ENCODE measurements at places on chromosomes 3 and 15. TPM values are rescaled to one million over a fixed set of nuclear protein-coding genes. Genes with fewer than 3 reads are reported as not detected.

GRCh38 chr3:34106879-34107278 lies 308.4 kb downstream of the PDCD6IP start:
- DNase-seq: no peak

PRSS50 gene
- polyA plus RNA-seq: 0.16 TPM

CYP11A1 gene
- polyA plus RNA-seq: 0.65 TPM

DNA sequence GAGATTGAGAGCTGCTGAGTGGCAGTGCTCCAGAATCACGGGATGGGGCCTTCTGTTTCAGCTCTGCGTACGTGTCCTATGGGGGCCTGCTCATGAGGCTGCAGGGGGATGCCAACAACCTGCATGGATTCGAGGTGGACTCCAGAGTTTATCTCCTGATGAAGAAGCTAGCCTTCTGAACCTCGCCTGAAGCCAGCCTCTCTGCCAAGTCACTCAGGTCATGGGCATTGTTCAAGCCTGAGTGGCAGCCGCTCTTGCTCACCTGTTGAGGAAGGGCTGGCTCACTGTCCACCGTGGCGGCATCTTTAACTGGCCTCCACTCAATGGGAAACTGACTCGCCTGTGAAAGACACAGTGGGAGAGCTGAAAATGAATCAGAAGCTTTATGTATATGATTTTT lies 6.6 kb downstream of the POLR2H start:
- no peak for DNase-seq

DNA sequence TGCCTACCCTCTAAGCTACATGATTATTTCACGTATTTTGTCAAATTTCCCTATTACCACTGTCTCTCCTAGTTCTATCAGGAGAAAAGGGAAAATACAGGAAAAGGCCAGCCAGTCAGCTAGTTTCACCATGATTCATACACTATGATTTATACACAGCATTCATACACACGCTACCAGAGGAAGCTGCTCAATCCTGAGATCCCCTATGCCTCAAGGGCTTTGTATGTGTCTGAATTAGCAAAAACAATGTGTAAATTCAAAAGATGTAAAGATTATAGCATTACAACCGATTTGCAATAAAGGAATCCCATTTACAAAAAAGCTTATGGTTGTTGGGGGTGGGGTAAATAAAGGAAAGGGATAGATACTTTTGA lies 3.1 kb upstream of the ACKR4 start:
- no peak for DNase-seq

DNA sequence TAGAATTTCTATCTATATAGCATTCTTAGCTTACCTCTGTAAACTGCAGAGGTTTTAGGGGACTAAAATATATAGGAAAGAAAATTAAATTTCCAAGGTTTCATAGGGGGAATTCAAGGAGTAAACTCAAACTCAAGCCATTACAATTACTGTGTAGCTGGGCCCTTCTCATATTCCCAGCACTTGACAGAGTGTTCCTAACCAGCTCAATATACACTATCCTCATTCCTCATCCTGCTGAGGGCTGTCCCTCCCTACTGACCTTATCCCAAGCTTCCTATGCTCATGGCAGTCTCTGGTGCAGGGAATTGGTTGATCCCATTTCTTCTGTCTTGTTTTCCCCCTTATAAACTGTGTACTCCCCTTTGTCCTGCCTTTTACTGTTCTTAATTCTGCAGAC lies 33.9 kb downstream of the NXPE3 start:
- DNase-seq: no peak

GOLGA8A gene
- polyA plus RNA-seq: 87.2 TPM

DNA sequence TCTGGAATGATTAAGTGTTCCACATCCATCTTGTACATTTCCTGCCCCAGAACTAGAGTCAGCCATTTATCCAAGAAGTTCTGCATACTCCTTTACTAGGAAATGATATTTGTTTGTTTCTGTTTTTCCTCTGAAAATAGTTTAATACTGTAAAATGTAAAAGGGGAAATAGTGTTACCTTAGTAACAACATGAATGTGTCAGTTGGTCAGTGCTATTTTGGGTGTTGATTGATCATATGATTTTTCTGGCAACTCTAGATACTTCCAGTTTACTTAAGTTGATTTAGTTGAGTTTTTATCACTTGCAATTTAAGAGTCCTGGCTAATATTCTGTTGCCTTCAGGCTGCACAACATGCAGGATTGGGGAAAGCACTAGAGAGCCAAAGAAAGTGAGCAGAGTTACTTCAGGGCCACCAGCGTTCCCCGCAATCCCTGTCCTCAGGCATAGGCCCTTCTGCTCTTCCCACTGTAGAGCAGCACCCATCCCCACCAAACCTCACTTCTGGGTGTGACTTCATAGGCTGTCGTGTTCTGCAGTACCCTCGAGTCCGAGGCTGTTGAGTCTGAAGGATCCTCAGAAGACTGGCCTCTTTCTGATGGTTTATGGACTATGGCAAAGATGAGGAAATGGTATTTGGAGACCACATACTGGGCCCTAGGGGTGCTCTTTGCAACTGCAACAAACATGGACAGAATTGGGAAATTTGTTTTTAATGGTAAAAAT lies 69.0 kb downstream of the CHD2 start:
- DNase-seq: no peak

GRCh38 chr15:77622934-77623754 lies 9.6 kb downstream of the LINGO1 start:
- peak; percentile 62 for DNase-seq

DNA sequence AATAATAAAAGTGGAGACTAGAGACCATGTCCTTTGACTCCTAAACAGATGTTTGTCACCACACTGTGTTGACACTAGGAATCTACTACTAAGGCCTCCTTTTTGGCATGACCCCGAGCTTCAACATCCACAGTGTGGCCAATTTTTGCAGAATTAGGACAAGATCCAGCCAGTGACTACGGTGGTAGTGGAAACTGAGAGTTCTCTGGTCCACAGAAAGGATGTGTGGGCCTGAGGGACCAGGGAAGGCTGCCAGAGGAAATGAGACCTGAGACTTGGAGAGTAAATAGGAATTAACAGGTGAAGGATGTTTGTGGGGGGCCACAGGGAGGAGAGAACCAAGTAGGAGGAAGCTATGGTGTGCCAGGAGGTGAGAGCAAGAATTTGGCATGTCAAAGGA lies 122.7 kb downstream of the CHCHD6 start:
- DNase-seq: no peak

- no peak for DNase-seq
Observed at GRCh38 chr3:52481819-52482521, 13.2 kb upstream of the STAB1 start.

- DNase-seq: no peak
Observed at GRCh38 chr3:49868862-49869466, 742 bp downstream of the CAMKV start.

CYP8B1 gene
- polyA plus RNA-seq: not detected

DNA sequence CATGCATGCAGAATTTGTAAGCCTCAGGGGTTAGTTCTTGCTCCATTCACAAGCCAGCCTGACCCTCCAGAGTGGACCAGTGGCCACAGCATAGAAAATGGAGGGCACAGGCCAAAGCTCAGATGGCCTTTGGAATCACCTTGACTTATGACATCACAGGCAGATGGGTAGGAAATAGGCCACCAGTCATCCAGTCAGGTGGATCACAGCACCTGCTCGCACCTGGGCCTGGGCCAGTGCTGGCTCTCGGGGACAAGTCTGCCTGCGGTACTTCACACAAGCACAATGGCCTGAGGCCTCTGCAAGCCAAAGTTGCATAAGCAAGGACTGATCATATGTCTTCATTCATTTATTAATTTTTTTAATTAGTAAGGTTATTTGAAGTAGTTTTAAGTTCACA lies 39.3 kb downstream of the PPCDC start:
- DNase-seq: no peak

GRCh38 chr3:81443958-81444357 lies 317.5 kb downstream of the GBE1 start:
- DNase-seq: no peak

DNA sequence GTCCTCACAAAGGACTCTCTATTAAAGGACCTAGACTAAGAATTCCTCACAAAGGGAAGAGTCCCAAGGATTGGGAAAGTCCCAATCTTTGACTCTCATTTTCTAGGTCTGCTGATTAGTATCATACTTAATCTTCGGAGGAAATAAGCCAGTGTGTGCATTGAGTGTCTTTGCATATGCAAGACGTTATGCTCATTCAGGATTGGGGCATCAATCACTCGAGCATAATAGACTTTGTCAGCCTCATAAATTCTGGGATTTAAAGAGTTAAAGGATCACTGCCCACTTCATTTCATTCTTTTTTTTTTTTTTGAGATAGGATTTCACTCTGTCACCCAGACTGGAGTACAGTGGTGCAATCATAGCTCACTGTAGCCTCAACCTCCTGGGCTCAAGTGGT lies 154.3 kb downstream of the RBPMS2 start:
- no peak for DNase-seq

UPK1B gene
- 0.52 TPM for polyA plus RNA-seq

GRCh38 chr15:57527382-57528091 lies 64.2 kb upstream of the MYZAP start:
- peak; percentile 90 for DNase-seq

DNA sequence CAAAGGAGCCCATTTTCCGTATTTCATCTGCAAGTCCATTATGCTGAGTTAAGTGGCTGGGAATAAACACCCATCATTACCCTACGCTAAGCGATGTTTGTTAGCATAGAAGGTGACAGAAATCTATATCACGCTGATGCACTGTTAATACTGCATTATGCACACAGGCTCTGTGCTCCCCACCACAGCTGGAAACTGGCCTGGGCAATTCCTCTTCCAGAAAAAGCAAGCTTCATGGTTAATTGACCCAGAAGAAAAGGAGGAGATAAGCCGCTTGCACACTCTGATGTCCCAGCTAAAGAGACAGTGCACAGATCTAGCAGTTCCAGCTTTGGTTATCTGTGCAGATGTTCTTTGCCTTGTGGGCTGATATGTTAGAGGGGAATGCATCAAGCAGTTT lies 232.6 kb downstream of the NTRK3 start:
- no peak for DNase-seq

DNA sequence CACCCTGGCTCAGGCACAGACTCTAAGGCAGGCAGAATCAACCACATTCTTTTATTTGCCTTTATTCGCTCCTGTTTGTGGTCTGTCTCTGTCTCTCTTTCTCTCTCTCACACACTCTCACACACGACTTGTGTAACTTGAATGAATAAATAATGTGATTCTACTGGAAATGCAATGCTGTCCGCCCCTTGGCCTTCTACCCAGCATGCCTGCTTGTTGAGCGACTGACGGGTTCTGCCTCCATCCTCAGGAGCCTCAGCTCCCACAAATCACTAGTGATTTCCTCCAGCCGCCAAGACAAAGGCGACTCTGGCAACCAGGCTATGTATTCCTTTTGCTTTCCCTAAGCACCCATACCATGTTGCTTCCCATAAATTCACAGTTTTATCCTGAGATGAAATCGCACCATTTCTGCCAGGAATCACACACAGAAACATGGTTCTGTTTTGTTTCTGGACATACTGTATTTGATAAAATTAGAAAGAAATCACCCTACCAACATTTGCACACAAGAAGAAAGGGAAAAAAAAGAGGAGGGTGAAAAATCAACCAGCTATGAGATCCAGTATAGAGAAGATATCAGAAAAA lies 460.8 kb downstream of the MAGI1 start:
- DNase-seq: no peak

CLRN1 gene
- polyA plus RNA-seq: not detected

TTC21A gene
- 6.1 TPM for polyA plus RNA-seq

DNA sequence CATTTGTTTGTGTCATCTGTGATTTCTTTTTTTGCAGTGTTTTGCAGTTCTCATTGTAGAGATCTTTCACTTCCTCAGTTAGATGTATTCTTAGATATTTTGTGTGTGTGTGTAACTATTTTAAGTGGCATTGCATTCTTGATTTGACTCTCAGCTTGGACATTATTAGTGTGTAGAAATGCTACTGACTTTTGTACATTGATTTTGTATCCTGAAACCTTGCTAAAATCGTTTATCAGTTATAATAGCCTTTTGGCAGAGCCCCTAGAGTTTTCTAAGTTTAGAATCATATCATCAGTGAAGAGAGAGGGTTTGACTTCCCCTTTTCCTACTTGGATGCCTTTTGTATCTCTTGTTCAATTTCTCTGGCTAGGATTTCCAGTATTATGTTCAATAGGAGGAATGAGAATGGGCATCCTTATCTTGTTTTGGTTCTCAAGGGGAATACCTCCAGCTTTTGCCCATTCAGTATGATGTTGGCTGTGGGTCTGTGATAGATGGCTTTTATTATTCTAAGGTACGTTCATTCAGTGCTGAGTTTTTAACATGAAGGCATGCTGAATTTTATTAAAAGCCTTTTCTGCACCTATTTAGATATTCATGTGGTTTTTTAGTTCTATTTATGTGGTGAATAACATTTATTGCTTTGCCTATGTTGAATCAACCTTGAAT lies 211.7 kb downstream of the MBNL1 start:
- no peak for DNase-seq

GRCh38 chr3:79032686-79033318 lies 735.0 kb downstream of the ROBO1 start:
- DNase-seq: peak; percentile 80

DNA sequence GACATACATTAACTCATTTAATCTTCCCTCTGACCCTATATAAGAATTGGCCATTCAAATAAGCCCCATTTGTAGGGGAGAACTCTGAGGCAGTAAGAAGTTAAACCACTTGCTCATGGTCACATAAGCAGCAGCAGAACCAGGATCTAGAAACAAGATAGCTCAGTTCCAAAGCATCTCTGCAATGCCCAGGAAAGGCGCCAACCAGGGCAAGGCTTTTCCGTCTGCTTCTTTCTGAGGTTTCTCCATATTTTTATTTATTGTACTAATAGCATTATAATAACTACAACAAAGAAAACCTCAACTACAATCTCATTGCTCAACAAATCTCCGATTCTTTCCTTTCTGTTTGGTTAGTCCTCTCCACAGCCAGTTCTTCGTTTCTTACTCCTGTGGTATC lies 4.3 kb upstream of the UBE2E2 start:
- no peak for DNase-seq

DNA sequence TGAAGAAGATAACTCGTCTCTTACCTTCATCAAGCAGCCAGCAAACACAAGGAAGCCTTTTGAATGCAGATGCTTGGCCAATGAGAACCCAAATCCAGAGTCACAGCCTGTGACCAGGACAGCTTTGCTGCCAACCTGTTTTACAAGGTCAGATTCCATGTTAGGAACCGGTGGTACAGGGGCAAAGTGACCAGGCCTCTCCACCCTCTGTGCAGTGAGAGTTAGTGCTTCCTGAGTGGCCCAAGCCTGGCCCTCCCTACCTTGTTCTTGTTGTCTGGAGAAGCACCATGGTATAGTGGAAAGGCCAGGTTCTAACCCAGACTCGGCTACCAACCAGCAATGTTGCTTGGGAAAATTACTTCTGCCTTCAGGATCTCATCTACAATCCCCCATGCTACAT lies 23.4 kb downstream of the BDH1 start:
- no peak for DNase-seq

C3orf49 gene
- polyA plus RNA-seq: not detected

CCDC39 gene
- 1.9 TPM for polyA plus RNA-seq

- no peak for DNase-seq
Observed at GRCh38 chr3:5466065-5466464, 278.6 kb downstream of the EDEM1 start.

DNA sequence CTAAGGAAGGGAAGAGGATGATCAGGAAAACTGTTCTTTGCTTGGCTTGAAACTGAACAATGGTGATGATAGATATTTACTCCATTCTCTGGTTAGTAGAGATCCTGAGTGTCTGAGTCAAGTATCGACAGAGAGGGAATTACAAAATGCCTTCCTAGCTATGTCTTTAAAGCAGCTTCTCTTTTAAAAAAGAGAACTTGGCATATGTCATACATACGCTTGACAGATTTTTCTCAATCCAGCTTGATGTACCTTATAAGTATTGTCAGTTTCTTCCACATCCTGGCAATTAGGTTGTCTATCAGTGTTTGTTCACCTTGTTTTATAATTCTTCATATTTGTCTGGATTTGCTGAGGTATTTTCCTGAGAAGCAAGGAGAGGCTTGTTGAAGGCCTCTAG lies 5.0 kb upstream of the EPHB1 start:
- no peak for DNase-seq

CPA3 gene
- 2.2 TPM for polyA plus RNA-seq

Measured in lung (tissue), 17 donors.